NB4 (cell line): ENCODE measurements at places on chromosomes 7 and 10.
A peak's percentile ranks its signal among the peaks of the same experiment; 100 is the strongest.

DNA sequence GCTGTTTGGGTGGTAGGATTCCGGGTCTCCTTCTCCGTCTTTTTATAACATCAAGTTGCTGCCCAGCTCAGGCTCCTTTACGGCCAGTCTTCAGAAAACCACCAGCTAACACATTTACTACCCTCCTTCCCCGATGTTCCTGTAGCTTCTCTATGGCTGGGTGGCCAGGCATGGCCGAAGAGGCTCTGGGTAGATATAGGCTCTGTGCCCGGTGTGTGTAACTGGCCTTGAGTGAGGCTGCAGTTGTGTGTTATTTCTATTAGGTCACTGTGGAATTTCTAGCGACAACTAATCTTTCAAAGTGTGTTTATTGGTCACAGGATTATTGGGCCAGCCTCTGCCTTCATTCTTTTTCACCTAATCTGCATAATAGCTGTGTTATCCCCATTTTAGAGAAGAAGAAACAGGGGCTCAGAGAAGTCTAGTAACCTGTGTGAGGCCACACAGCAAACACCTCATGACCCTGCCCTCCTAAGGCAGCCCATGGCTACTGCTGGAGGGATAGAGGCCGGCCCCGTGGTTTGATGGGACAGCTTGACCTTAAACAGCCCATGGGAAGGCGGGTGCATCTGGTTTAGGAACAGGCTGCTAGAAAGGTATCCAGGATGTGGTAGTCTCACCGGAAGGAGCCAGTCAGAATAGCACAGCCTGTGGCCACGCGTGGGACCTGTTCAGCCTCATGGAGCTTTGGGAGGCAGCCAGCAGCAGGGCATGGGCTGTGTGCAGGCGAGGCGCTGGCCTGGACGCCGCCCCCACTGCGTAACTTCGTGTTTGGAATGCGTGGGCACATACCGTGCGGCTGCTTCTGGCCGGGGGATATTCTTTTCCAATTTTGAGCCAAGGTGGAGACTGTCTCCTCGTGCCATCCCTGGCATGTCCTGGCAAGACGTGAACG is 29.7 kb downstream of the HTRA1 start:
- DNase-seq = no peak

DNA sequence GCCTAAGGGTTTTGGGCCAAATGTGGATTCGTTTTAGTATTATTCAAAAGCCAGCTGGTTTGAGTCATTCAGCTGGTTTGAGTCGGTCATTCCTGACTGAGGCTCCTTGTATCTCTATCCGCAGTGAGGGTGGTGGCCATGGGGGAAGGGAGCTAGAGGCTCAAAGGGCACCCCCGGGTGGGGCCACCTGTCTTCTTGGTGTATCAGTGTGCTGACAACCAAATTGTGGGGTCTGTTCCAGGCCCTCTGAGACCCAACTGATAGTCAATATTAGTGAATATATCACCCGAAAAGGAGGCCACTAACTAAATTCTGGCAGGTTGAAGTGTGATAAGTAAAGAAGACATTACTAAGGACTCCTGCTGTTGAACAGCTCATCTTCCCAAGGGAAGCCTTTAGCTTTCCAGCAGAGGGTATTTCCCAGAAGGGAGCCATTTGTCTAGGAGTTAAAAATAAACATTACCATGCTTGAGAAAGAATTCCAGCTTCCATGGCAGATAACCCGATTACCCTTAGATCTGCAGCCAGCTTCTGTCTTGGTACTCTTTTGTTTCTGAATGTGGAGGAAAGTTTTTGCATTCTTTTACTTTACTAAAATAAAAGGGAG is 29.9 kb upstream of the DDX50 start:
- DNase-seq = no peak

GRCh38 chr10:102675666-102676533 is 31.6 kb downstream of the TRIM8 start:
- DNase-seq = peak; percentile 92

- DNase-seq = no peak
Observed at GRCh38 chr7:47337531-47337930, 244.4 kb downstream of the TNS3 start.

DNA sequence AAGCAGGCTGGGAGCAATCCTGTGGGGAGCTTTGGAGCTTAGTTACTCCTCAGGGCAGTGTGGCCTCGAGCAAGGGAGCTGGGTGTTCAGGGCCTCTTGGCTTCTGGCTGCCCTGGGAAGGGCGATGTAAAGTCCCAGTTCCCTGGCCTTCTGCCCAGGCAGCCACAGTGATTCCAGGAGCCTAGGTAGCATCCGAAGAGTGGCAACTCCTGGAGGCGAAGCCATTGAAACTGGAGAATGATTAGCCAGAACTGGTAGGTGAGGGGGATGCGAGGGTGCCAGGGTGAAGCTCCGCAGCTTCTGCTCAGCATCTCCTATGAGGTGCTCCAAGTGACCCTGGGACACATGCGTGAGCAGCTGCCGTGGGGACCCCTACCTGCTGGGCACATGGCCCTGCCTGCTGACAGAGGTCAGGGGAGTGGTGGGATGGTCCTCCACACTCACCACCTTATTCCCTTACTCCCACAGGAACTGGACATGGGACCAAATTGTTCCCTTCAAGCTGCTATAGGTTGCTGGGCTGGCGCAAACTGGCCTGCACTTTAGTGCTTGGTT is 7.8 kb upstream of the GDF2 start:
- DNase-seq = no peak

- DNase-seq = peak; percentile 68
Observed at GRCh38 chr7:16071246-16071857, 350.0 kb downstream of the CRPPA start.

DNA sequence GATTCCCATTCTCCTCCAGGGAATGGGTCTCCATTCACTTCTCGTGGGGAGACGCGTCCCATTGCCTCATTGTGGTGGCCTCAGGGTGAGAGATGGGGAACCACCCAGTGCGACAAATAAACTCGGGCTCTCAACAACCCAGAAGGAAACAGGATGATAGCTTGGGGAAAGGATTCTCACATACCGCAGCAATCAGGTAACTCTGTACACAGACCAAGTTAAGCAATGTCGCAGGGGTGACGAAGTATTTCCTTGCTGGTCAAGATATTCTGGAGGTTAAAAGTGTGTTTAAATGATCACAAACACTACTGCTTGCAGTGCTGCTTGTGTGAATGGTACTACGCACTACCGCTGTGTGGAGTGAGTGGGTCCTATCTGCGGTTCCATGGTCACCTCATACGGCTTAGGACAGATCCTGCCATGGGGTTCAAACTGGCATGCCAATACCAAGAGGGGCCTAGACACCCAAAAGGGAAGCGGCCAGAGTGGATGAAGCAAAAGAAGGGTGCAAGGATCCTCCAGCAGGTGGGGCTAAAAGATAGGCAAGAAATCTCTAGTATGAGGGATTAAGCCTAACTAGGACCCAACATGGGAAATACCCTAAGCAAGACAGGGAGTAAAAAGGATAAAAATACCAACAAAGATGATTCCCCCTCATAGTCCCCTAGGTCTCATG is 143.8 kb upstream of the TMEM106B start:
- DNase-seq = peak; percentile 73

DNA sequence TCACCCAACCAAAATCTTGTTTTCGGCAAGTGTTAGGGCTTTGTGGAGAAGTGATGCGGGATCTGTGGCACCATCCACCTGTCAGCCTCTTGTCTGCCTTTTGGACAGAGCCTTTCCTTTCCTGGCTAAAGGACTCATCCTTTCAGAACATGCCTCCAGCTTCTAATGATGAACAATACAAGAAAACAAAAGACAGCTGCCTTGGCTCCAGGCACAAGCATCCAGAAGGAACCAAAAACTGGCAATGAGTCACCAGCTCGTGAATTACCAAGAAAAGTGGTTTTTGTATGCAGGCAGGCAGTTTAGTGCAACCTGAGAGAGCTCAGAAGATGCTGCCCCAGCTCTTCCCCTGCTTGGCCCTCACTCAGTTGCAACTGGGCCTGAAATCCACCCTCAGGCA is 84.6 kb upstream of the NAMPT start:
- no peak for DNase-seq

GRCh38 chr10:112185959-112186358 is 2.4 kb upstream of the GPAM start:
- DNase-seq = no peak

GRCh38 chr10:116765648-116766081 is 23.3 kb upstream of the HSPA12A start:
- peak; percentile 37 for DNase-seq

DNA sequence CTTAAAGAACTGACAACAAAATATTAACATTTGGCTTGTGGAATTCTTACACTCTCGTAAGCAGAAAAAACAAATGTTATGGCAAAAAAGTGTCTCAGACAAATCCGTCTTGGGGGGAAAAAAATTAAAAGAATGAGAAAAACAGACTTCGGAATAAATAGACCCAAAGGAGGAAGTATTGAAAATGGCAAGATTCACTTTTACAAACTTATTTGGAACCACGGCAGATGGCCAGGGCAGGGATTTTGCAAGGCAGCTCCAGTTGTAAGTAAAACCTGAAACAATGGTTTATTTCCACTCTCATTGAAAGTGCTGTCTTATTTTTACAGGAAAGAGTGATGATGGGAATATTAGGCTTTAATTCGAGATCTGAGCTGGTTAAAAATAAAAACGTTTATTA is 1.5 kb upstream of the ZNF438 start:
- peak; percentile 49 for DNase-seq

DNA sequence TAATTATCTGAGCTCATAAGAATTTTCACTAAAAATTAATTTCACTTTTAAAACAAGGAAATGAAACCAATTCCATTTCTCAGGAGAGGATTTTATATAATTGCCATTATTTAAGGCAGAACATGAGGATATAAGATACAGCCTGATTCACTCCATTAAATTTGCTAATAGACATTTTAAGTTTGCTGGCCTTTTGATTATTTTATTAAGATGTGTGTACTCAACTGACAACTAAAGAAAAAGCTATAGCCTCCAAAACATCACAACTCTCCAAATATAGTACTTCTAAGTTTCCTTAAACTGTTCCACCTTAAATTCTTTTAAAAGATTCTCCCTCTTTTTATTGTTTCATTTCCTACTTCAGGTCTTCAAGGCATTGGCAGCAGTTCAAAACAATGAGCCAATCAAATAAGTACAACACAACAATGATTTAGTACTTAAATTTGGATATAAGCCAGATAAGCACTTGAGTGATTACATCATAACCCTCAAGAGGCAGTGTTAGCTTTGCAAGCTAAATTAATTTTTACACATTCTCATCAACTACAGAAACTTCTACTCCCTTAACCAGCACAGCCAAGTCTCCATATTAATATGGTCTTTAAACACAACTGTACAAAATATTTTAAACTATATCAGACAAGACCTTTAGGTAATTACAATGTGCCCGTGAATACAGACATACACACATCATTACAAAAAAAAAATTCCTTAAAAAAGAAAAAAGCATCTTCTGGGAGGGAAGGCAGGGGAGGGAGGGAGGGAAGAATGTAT is 121.8 kb downstream of the KMT2C start:
- peak; percentile 68 for DNase-seq

- DNase-seq = no peak
Observed at GRCh38 chr10:71999360-72000072, 35.3 kb downstream of the CHST3 start.

- no peak for DNase-seq
Observed at GRCh38 chr10:12825260-12825849, 176.2 kb downstream of the CCDC3 start.

DNA sequence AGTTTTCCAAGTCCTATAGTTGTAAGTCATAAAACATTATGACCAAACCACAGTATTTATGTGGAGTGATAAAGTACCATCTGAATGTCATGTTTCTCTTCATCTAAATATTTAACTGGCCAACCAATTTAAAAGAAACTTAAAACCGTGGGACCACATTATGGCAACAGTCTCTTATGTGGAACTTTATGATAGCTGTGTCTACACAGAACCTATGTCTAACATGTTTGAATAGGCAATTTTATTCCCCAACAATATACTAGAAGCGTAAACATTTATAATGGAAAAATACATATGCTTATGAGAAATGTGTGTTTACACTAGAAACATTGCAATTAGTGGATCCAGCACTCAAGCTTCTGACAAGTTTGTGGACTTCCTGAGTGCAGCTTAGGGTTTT is 680.7 kb downstream of the REEP3 start:
- DNase-seq = no peak

GRCh38 chr10:118732245-118733165 is 22.3 kb downstream of the CACUL1 start:
- no peak for DNase-seq

GRCh38 chr10:119502618-119503155 is 39.8 kb downstream of the RGS10 start:
- DNase-seq = no peak

GRCh38 chr10:76082232-76082631 is 650.8 kb downstream of the LRMDA start:
- DNase-seq = peak; percentile 10

DNA sequence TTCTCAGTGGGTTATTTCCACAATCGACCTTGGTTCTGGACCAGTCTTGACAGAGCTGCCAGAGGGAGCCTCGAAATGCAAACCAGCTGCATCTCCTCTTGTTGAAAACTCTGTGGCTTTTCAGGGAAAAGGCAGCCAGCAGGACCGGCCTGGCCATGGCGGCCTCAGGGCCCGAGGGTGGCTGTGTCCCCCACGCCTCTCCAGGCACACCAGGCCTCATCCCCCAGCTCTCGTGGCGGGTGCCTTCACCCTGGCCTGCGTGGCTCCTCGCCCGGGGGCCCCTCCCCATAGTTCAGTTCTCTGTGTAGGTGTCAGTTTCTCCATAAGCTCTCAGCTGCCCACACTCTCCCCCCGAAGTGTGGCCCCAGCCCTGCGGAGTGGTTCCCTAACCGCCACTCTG is 63.5 kb downstream of the MGMT start:
- no peak for DNase-seq
